ENCODE measurements at places on chromosomes 1 and 21. TPM values are rescaled to one million over a fixed set of nuclear protein-coding genes. Genes with fewer than 3 reads are reported as not detected.

DNA sequence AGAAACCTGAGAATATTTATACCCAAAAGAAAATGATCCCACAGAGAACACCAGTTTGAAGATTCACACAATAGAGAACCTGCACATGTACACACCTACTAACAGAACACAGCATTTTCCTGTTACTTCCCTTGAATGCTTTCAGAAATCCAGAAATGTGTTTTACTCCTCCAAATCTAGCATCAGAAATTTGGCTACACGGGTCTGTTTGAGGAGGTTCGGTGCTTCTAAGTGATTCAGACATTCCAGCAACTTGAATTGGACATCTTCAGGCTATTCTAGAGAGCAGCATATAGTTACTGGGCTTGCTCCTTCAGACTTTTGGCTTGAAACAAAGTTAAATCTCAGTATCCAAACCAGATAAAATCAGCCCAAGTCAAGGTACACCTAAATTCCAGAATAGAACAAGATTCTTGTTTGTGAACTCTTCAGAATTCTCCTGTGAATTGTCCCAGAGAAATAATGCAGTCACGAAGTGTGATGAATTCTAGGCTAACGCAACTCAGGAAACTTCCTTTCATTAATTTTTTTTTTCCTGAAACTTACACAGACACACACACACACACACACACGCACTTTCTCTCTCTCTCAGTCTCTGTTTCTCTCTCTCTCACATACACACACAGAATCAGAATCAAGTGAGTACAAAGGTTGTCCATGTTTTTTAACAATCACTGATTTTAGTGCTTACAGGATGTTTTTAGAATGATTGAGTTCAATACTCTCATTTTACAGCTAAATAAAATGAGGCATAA lies 278.4 kb upstream of the SNX7 start:
- DNase-seq: no peak

- DNase-seq: no peak
Measured at GRCh38 chr1:84202126-84202525, 58.1 kb downstream of the PRKACB start.

GRCh38 chr1:200034262-200034557 lies 6.7 kb downstream of the NR5A2 start:
- DNase-seq: no peak

DNA sequence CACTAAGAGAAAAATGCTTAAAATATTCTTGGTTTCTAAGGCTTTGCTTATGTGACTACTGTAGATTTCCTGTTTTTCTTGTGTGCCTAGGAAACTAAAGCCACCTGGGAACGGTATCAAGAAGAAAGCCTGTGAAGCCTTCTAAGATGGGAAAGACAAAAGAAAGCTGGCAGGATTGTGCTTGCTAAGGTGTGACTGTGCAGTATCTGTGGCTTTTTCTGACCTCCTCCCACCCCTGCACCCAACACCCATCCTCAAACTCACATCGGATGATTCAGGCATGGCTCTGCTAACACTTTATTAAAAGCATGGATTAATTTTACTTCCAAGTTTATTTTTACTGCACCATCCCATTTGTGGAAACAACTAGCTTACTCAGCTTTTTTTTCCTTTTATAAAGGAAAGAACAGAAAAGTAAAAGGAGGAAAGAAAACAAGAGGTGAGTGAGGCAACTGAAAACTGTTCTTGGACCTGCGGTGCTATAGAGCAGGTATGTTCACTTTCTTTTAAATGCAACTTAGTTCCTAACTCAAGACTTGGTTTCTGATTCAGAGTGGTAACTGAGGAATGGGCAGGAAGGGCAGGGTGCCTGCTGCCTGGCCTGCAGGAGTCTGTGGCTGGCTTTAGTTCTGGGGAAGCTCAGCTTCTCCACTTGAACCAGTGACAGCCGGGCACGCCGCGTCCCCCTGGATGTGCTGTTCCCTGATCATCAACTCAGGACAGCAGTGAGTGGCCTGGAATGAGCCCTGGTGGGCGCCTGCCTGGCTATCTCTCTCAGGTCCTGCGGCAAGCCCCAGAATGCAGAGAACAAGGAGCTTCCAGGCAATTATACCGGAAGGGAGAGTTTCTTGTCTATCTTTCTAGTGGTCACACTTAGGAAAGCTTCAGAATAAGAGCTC lies at the start of gene GBP6:
TSS of gene GBP6 (plus strand) at position 422 of the 899 bp plus-strand sequence. CDS start 4,493 bp downstream, outside the sequence.
- no peak for DNase-seq

DNA sequence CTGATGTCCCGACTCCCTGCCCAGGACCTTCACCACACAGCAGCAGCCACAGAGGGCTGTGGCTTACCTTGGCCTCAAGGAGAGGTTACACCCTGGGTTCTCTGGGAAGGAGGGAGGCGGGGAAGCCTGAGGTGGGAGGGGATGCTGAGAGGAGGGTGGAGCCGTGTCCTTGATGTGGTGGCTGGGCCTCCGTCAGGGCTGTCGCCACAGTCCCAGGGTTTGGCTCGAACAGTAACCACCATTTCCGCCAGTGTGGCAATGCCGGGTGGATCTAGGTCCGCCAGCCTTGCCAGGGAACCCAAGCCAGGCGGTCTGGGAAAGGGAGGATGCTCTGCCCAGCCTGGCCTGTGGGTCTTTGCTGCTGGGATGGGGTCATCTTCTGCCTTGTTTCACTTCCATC lies 18.4 kb upstream of the CDCA8 start:
- peak; percentile 57 for DNase-seq

DNA sequence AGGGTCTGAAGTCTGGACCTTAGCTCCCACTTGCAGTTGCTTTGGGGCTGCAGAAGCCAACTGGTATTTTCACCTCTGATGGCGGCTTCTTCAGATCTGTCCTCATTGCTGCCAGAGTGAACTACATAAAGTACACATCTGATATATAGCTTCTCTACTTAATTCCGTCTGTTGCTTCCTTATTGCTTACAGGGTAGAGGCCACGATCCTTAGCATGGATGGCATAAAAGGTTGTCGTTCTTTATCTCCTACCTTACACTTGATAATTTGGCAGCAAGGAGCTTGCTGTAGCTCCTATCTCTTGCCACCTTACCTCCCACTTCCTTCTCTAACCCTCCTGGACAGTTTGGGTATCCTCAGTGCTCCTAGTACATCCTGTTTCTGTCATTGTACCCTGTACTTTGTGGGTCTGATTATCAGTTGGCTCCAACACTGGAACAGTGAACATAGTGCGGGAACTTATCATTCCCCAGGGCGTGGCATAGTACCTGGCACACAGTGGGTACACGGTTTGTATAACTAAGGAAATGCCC lies 30.9 kb upstream of the NBL1 start:
- DNase-seq: no peak

DNA sequence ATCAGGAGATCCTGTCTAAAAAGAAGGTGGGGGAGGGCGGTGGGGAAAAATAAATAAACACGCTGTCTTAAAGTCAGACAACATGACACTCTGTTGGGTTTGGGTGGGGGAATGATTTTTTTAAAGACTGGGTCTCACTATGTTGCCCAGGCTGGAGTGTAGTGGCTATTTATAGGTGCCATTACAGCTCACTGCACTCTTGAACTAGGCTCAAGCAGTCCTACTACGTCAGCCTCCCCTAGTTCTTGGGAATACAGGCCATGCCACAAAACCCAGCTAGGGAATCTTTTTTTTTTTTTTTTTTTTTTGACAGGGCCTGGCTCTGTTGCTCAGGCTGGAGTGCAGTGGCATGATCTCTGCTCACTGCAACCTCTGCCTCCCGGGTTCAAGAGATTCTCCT lies 2.4 kb upstream of the SNRPE start:
- no peak for DNase-seq

- no peak for DNase-seq
Measured at GRCh38 chr21:45096217-45096616, 21.8 kb downstream of the ADARB1 start.

GRCh38 chr1:18805925-18806849 lies 53.3 kb downstream of the TAS1R2 start:
- no peak for DNase-seq

DNA sequence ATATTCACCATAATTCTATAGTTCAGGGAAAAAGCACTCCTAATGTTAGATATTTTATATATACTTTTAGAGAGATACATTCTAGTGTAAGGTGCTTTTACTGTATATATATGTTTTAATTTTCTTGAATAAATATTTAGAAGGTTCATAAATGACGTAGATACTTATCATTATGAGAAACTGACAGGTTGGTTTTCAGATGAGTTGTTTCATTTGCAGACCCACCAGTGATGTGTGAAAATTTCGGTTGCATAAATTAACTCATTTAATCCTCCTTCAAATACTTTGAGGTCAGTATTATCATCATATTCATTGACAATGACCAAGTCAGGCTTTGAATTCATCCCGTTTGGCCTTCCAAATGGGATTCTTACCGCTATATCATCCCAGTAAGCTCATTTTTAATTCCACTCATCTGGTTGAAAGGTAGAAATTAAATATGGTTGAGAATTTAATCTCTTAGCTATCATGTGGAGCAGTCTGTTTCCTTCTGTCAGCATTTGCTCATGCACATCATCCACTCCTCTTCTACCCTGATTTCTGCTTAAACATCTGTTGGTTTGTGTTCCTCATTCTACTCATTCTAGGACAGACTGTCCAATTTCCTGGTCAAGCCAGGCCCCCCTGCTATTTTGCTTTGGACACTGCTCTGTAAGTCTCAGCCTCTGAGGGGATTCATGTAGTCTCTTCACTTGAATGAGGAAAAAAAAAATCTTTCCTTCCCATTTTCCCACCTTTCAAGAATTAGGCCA lies 1156.6 kb downstream of the PLA2G4A start:
- no peak for DNase-seq

DNA sequence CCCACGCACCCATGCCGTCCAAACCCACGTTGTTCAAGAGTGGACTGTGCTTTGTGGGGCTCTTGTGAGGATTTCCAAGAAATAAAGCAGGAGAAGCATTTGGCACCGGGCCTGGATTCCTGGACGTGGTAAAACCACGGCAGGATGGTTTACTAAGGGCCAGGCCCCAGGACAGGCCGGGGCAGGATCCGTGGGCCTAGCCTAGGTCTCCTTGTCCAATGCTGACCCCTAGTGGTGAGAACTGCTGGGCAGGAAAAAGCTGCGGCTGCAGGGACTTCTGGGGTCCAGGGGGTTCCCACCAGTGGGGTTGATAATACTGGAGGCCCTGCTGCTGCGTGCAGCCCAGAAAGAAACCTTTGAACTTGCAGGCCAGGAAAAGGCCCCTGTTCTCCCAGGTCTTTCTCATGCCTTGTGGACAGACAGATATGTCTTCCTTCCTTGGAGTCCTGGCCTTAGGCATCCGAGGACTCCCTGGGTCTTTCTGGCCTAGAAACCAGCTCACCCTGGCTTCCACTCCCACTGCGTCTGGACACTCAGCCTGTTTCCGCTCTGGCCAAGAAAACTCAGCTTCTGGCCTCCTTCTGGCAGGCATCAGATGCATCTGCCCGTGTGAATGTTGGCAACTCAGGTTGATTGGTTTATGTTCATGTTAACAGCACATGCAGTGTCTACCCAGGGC lies 106.9 kb upstream of the TMEM51 start:
- DNase-seq: peak; percentile 65

GRCh38 chr1:71766748-71767147 lies 515.6 kb downstream of the NEGR1 start:
- no peak for DNase-seq

- DNase-seq: no peak
Measured at GRCh38 chr1:54387419-54387818, 18.8 kb downstream of the SSBP3 start.

GRCh38 chr1:3550511-3551289 lies 60.6 kb downstream of the MEGF6 start:
- DNase-seq: no peak

DNA sequence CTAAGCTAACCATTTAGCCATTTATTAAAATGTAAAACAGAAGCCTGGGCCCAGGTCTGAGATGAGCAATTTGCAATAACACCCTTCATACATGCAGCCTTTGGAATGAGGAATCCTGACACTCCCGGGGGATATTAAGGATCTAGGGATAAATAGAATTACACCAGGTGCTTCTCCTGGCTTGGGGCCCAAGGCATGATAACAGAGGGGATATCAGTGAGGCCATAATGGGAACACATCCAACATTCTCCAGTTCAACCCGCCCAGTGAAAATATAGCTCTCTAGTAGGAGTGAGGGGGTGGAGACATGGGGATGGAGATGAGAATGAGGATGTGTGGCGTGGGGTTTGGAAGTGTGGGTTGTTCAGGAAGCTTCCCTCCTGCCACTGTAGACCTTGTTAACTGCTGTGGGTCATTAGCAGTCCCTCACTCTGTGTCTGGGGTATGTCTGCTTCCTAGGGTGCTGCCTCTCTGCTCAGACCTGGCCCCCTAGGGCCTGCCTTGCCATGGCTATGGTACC lies 57.9 kb upstream of the KANK4 start:
- DNase-seq: no peak

Gene OR2T11
- total RNA-seq: not detected

Gene ADGRB2
- total RNA-seq: 3.5 TPM

Gene IFT25
- 71.9 TPM for total RNA-seq

Gene PLCH2
- 0.02 TPM for total RNA-seq

Gene PKP1
- not detected for total RNA-seq

Gene HIPK1
- total RNA-seq: 11.8 TPM

Gene LHX8
- 16.1 TPM for total RNA-seq

Gene SHE
- total RNA-seq: not detected

Gene CFAP74
- not detected for total RNA-seq

Gene SYT6
- not detected for total RNA-seq

Gene OR10Z1
- not detected for total RNA-seq

Gene IVL
- total RNA-seq: not detected

Gene PRPF38B
- 5.3 TPM for total RNA-seq

All from H4 (cell line).